ENCODE measurements at places on chromosomes 7 and 10.

GRCh38 chr10:80501913-80502521, 35.7 kb upstream of the SH2D4B start:
- DNase-seq, result no peak

- no peak for DNase-seq
Measured at GRCh38 chr10:110794808-110795207, 76.9 kb upstream of the PDCD4 start.

- no peak for DNase-seq
Measured at GRCh38 chr7:90677486-90678404, 81.6 kb downstream of the CDK14 start.

GRCh38 chr10:102283890-102284289, 38.6 kb downstream of the GBF1 start:
- no peak for DNase-seq

DNA sequence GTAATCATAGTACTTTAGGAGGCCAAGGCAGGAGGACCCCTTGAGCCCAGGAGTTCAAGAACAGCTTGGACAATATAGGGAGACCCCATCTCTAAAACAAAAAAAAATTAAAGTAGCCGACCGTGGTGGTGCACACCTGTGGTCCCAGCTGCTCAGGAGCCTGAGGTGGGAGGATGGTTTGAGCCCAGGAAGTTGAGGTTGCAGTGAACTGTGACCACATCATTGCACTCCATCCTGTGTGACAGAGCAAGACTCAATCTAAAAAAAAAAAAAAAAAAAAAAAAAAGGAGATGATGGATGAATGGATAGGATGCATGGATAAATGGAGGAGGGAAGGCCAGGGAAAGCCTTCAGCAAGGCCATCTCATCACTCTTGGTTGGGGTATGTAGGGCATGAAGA, 33.4 kb upstream of the BMPR1A start:
- DNase-seq, result no peak

DNA sequence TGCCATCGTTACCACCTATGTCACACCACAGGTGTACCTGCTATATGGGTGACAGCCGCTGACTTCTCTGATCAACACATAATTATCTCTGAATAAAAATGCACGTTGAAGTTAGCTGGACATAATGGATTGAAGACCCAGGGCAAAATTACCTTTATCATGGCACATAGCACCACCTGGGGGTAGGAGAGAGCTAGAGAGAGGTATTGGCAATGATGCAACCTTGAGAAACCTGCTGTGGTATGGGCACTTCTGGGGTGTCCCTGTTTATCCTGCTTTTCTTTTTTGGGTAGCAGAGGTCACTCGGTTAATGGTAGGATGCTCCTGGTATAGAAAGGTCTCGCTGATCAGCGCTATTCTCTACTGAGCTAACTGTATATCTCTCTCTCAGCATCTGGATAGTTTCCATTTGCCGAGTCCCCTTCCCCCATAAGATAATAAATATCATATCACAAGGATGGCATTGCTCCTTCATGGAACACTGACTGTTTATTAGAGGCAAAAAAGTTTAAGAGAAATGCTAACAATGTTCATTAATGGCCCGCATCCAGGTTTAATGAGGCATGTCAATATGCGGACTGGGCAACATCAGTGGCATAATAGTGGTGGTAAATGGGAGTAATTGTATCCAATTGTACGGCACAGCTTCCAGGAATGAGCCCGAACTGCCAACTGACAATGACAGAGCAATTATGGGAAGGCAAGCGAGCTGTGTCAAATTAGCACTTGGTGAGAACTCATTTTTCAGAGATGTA, 323.1 kb downstream of the TFEC start:
- no peak for DNase-seq

DNA sequence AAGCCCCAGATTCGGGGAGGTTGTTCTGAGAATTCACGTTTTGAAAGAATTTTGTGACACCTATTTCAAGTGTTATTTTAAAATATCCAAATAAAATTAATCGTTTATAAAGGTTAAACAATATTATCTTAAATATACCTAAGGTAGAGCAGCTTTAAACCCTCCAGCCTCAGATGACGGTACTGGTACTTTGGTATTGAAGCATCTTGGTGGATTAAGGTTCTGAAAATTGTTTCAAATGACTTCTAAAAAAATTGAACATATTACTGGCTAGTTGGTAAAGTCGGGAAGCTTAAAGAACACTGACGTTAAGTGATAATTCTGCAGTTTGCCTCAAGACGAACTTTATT, 392 bp upstream of the HUS1 start:
- DNase-seq, result no peak

GRCh38 chr7:179209-179681, 13.1 kb upstream of the FAM20C start:
- DNase-seq, result no peak

DNA sequence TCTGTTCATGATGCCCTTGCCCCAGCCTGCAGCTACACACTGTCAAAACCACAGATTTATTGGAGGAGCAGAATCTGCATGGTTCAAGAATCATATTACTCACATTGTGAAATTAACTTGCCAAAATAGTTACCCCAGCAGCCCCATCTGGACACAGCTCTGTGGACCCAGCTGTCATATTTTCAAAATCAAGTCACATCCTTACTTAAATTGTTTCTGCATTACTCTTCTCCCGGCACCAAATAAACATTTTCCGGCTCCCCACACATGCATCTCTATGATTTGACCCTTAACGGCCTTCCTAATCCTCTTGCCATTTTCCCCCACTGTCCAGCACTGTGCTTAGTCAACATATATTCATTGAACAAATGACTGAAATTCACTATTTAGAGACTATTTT, 43.8 kb upstream of the GPR26 start:
- DNase-seq, result no peak

DNA sequence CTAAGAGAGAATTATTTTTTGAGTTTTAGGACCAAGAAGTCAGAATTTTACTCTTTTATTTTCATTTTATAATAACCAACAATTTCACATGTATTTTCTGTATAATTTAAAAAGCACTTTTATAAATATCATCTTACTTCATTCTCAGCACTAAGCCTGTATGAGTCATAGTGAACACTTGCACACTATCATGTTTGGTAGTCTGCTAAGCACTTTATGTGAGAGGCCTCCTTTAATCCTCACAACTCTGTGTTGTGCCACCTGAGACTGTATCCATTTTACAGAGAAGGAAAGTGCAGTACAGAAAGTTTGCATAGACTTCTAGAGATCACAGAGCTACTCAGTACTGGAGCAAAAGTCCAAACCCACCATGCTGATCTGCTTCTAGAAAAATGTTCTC, 939.6 kb downstream of the NRG3 start:
- no peak for DNase-seq

All from SIG-M5 (cell line).